Activated naive CD8-positive, alpha-beta T cell treated with anti-CD3 and anti-CD28 coated beads, Interleukin-2, amount 50 U/mL, for 24 hours (primary cell): ENCODE measurements at places on chromosomes 3 and 15.

DNA sequence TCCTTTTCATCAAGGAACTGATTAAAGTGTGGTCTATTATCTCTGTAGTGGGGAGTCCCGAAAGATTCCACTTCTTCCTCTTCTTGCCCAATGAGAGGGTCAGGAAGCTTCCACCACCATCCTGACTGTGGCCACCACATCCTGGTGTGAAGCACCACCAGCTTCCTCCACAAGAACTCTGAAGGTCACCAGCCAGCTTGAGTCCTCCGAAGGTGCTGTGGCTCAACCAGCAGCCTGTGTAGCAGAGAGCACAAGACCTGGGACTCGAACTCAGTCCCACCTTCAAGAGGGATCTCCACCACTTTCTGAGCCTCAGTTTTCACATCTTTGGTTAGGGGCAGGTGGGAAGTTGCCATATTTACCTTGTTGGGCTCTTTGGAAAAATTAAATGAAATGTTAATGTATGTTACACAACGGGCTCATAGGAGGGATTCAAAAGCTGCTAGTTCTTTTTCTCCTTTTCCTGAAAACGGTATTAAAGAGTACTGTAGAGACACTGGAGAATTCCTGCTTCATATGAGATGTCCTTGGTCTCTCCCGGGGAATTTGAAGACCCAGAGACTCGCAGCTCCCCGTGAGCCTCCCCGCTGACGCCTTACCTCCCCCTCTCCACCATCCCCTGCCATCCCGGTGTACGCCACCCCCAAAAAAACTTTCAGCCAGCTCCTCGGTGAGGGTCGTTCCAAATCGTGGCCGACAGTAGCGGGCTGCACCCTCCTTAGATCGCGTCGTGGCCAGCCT, 816 bp upstream of the ACAN start:
- H3K36me3 ChIP-seq = no peaks in the 10 kb centered on the region
- H3K27ac ChIP-seq = no peak overlapping the region
- H3K27me3 ChIP-seq = peaks cover 74% of the 10 kb centered on the region
- no peak for DNase-seq
- peaks cover 5% of the 10 kb centered on the region for H3K4me1 ChIP-seq

GRCh38 chr15:34367101-34368081, at the start of gene LPCAT4:
Gene LPCAT4, minus strand, starts transcription at chr15:34367196. Its CDS starts 96 bp downstream, at chr15:34367100.
- peak; percentile 90 for DNase-seq
- H3K36me3 ChIP-seq = peaks cover 11% of the 10 kb centered on the region
- H3K27ac ChIP-seq = peak within 1 kb of the TSS; percentile 95
- H3K4me3 ChIP-seq = peak within 1 kb of the TSS; percentile 98
- H3K27me3 ChIP-seq = no peaks in the 10 kb centered on the region
- H3K4me1 ChIP-seq = peaks cover 42% of the 10 kb centered on the region

- no peaks in the 10 kb centered on the region for H3K4me1 ChIP-seq
- no peaks in the 10 kb centered on the region for H3K36me3 ChIP-seq
- H3K27me3 ChIP-seq = peaks cover 2% of the 10 kb centered on the region
- DNase-seq = no peak
These were observed 223.6 kb downstream of the WDR72 start for GRCh38 chr15:53535886-53536285.

DNA sequence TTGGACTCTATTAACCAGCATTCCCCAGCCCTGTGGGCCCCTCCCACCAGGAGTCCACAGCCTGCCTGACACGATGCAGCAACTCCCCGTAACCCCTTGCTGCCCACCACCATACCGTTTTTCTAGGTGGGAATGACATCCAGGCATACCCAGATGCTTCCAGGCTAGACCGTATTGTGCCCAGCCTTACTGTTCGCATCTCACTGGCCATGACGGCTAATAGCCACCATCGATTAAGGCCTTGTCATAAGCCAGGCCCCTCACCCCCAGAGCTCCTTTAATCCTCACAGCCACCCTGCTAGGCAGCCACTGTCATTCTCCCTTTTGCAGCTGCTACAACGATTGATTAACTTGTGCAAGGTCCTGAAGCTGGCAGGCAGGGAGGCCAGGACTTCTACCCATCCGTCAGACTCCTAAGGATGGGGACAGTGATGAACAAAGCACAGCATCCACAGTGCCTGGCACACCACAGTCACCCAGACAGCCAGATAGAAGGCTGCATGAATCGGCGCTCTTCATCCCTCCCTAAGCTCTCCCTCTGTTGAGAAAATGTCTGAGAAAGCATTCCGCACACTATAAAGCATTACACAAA, 60.0 kb upstream of the FLNB start:
- H3K36me3 ChIP-seq = no peaks in the 10 kb centered on the region
- H3K27ac ChIP-seq = no peak overlapping the region
- H3K4me1 ChIP-seq = peaks cover 3% of the 10 kb centered on the region

- peaks cover 8% of the 10 kb centered on the region for H3K36me3 ChIP-seq
- H3K27ac ChIP-seq = no peak overlapping the region
- no peaks in the 10 kb centered on the region for H3K27me3 ChIP-seq
- H3K4me1 ChIP-seq = peaks cover 34% of the 10 kb centered on the region
- no peak overlapping the region for H3K4me3 ChIP-seq
These were observed 64.4 kb downstream of the ZNF609 start for GRCh38 chr15:64524778-64525177.

DNA sequence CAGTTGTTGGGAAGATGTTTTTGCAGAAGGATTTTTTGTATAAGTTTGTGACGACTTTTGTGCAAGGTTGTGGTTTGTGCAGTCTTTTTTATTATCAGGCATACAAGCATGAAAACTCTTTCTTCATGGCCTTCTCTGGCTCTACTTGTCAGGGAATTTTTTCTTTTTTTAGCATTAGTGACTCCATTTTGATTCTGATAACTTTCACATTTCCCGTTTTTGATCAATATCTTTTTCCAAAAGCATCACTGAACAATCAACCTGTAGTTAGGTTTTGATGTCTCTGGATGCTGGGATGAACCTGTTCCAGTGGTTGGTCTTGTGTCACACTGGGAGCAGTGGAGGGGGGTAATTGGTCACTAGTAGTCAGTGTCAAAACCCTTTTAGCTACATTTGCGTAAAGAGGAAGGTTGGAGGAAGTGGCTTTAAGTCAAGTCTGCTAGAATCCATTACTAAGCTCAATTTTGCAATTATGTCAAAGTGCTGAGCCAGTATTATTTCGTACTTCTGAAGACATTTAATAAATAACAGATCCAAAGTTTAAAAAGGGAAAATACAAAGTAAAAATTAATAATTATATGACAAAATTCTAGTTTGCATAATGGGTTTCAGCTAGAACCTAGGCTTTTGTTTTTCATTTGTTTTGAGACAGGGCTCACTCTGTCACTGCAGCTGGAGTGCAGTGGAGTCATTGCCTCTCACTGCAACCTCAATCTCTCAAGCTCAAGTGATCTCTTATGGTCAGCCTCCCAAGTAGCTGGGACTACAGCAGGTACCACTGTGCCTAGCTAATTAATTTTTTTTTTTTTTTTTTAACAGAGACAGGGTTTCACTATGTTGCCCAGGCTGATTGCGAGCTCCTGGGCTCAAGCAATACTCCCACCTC, 18.8 kb upstream of the CFAP161 start:
- no peaks in the 10 kb centered on the region for H3K36me3 ChIP-seq
- no peak for DNase-seq
- H3K27ac ChIP-seq = no peak overlapping the region
- no peak overlapping the region for H3K4me3 ChIP-seq

- no peak overlapping the region for H3K27ac ChIP-seq
- H3K36me3 ChIP-seq = no peaks in the 10 kb centered on the region
- peaks cover 28% of the 10 kb centered on the region for H3K27me3 ChIP-seq
These were observed 1.7 kb upstream of the MAP1A start for GRCh38 chr15:43515741-43516140.

DNA sequence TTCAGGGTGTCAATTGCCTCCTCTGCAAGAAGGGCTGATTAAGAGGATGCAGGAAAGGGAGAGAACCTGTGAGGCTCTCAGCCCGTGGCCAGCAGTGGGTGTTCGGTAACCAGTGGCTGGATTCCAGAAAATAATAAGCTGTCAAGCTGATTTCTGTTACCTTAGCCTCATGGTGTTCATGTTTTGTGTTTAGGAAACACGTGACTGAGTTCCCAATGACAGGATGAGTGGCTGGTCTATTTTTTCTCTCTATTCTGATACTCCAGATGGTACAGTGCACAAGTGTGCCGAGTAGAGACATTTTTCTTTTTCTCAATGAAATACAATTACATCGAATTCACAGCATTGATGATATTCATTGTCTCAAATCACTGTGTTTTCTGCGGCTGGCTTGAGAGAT, 43.6 kb downstream of the EDEM1 start:
- H3K4me3 ChIP-seq = no peak overlapping the region
- H3K36me3 ChIP-seq = no peaks in the 10 kb centered on the region
- no peak overlapping the region for H3K27ac ChIP-seq

DNA sequence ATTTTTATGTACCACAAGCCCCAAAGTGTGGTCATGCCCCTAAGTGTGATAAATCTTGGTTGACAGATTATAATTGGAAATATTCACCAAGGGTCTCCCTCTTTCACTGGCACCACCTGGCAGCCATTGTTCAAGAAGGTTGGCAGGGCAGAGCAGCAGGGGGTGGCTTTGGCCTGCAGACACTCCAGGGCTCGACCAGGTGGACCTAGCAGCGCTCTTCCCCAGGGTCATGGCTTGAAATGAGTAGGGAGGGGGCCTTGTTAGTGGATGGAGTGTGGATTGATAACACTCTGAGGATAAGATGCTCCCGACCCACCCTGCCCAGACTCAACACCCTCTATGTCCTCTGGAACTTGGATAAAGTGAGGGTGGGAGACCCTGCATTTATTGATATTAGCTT, 58.2 kb upstream of the KLHL25 start:
- no peak overlapping the region for H3K4me3 ChIP-seq
- peaks cover 2% of the 10 kb centered on the region for H3K4me1 ChIP-seq
- no peaks in the 10 kb centered on the region for H3K36me3 ChIP-seq
- H3K27ac ChIP-seq = no peak overlapping the region
- peaks cover 24% of the 10 kb centered on the region for H3K27me3 ChIP-seq
